KBM-7 (cell line): ENCODE measurements at places on chromosomes 5 and 9.
A peak's percentile ranks its signal among the peaks of the same experiment; 100 is the strongest.

- no peak for DNase-seq
Measured at GRCh38 chr5:32147236-32147635, 26.9 kb downstream of the GOLPH3 start.

- DNase-seq = peak; percentile 71
Measured at GRCh38 chr5:170681013-170681433, 102.5 kb upstream of the GABRP start.

DNA sequence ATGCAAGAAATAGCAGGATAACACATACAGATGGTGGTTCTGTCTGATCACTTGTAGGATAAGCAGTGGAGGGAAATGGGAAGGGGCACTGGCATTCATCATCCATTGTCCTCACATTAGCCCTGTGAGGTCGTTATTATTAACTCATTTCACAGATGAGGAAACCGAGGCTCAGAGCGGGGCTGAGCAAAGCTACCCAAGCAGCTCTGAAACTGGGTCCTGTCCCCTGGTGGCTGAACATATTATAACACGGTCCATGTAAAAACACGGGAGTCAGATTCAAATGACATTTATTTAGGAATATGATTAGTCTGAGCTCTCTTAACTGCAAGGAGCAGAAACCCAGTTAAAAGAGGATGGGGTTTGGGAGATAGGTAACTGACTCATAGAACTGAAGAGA lies 43.1 kb downstream of the HRH2 start:
- no peak for DNase-seq

- no peak for DNase-seq
Measured at GRCh38 chr5:1405539-1406530, 39.4 kb downstream of the SLC6A3 start.

DNA sequence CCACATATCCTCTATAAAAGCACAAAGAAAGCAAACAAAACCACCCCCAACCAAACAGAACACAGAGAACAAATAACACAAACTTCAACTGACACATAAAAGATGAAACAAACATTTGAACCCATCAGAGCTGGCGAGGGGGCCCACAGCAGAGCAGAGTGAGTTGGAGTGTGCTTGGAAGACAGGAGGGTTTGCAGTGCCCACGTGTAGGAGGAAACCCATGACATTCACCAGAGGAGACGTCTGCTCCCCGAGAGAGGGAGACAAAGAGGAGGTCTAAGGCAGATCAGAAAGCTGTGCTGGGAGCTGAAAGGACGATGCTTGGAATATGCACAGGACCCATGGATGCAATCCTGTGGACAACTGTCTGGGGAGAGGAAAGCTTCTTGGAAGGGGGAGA lies 27.0 kb downstream of the MRPL36 start:
- peak; percentile 33 for DNase-seq

DNA sequence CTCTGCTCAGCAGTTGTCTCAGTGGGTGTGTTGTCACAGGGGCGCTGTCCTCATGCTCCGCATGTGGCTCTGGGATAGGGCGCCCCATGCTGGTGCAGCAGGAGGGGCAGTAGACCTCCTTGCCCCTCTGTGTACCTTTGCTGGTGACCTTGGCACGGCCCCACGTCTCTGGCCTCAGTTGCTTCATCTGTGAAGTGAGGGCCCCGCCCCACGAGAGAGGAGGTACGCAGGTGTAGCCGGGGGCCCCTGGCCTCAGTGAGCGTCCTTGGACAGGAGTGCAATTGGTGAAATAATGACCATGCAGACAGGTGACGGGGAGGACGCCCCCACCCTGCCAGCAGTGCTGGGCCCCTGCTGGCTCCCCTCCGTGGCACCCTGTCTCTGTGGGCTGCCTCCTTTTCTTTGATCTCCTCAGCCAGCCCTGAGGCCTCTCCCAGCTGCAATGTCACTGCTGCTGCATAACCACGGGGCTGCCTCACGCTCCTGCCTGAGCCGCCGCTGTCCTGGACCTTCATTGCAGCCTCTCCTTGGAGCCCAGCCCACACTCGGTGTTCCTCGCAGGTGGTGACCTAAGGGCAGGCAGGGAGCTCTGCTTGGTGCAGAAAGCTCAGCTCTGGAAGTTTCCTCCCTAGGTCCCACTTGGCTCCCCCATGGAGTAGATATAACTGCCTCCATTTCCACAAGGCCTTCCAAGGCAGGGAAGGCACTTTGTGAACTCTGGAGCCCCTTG lies 57.3 kb downstream of the PHF2 start:
- no peak for DNase-seq

GRCh38 chr9:113154946-113155345 lies 4.1 kb downstream of the SLC31A2 start:
- peak; percentile 35 for DNase-seq

DNA sequence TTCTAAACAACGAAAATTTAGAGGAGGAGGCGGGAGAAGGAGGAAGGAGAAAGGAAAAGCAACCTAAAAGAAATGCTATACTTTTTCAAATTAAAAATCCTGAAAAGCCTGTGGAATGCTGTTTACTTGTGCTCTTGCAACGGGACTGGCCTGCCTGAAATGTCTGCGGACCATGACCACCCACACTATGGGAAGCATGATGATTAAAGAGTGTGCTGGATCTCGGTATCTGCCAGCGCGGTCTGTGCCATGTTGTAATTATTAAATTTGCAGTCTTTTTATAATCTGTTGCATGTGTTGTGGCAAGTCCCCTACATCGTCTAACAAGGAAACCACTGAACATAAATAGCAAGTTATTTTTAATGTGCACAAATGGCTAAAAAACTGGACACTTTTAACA lies 111.4 kb downstream of the FANCC start:
- DNase-seq = no peak

GRCh38 chr5:40823459-40823858 lies 11.6 kb downstream of the RPL37 start:
- DNase-seq = no peak
